ENCODE measurements at places on chromosomes 5 and 9. TPM values are rescaled to one million over a fixed set of nuclear protein-coding genes. Genes with fewer than 3 reads are reported as not detected.

GRCh38 chr9:97802276-97802675 is 50.8 kb upstream of the FOXE1 start:
- DNase-seq: no peak

DNA sequence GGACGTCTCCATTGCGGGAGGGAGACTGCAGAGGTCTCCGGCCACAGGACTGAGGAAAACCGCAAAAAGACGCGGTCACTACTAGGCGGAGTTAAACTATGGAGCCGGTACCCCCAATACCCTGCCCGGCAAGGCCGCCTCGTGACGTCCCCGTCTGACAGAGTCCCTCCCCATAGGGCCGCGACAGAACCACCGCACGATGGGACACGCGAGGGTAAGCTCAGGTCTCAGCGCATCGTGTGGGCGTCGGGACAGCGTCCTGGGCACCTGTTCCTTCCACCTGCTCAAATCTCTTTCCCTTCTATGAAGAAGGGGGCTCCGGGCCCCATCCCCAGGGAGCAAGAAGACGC is 35.2 kb upstream of the GLDC start:
- peak; percentile 84 for DNase-seq

DNA sequence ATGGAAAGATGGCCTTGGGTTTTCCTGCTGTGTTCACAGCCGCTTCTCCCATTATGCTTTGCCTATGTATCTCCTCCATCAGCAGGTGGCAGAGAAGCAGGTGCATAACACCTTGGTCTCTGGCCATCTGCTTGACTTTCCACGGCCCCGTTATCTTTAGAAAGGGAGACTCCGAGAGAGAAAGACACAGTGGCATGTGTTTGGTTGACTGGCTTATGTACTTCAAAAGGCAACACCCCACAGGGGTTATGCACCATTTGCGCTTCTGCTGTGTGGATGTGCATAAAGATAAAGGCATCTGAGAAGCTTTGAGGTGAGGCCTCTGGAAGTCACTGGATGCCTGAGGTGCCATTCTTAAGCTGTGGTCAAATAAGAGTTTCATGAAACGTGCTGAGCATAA is 138.4 kb downstream of the EGFLAM start:
- DNase-seq: no peak

- no peak for DNase-seq
Measured at GRCh38 chr9:94974154-94974879, 247.8 kb downstream of the AOPEP start.

The TBCA gene
- 75.1 TPM for total RNA-seq

DNA sequence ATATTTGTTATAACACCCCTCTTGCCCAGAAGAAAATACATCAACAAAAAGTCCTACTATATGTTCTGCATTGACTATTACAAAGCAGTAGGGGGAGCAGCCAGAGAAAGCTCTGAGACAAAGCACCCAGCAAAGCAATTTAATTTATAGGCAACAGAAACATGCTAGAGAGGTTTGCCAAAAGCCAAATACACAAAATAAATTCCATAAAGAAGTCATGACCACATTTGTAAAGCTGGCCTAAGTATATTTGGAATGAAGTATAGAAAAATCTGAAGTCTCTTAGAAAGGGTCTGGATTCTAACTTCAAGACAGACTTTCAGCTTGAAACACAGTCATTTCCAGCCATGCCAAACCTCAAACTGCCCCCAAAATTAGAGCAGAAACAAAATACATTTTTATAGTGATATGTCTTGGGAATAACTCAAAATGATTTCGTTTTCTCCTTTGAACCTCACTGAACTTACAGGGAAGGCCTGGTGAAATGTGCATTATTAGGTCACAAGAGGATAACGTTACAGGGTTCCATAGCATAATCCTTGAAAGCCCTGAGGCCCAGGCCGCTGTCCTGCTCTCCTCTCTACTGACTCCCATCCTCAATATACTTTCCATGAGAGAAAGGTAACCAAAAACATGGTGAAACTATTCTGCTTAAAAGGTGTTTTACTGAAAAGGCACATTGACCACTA is 451.8 kb downstream of the RAB3C start:
- DNase-seq: no peak

DNA sequence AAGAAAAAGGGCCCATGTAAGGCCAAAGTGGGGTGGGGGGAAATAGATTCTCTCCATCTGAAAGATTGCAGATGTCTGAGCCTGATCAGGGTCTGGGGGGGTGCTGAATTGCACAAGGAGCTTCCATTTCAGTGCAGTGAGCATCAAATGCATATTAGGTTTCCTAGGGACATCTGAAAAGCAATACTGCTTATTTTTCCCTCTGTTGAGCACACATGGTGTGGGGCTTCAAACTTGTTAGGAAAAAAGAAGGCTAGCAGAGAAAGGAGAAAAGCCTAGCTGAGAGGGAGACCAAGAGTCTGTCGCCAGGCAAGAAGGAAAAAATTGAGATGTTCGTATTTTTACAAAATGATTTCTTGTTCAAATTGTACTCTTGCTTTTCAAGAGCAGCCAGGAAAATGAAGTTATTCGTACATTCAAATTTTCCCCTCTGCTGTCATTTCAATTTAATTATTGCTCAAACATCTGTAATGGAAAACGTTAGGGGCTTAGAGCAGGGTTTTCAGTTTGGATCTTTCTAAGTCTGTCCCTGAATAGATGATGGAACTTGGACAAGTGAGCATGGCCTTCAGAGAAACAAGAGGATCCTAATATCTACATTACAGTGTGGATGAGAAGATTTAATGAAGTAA is 191.9 kb upstream of the GAS1 start:
- DNase-seq: no peak

DNA sequence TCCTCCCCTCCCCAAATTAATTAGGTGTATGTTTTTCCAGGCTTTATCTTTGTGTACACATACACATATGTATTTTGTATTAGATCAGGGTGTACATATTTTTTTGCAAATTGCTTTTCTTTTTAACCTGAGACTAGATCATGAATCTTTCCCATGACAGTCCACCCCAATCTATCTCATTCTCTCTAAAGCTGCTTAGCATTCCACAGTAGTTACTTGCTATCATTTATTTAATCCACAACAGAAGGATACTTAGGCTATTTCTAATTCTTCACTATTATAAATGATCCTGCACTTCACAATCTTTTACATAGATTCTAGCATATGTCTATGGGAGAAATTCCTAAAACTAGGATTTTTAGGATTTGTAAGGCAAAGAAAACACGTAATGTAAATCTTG is 43.9 kb downstream of the SH3RF2 start:
- DNase-seq: no peak

The IFNA2 gene
- not detected for total RNA-seq

DNA sequence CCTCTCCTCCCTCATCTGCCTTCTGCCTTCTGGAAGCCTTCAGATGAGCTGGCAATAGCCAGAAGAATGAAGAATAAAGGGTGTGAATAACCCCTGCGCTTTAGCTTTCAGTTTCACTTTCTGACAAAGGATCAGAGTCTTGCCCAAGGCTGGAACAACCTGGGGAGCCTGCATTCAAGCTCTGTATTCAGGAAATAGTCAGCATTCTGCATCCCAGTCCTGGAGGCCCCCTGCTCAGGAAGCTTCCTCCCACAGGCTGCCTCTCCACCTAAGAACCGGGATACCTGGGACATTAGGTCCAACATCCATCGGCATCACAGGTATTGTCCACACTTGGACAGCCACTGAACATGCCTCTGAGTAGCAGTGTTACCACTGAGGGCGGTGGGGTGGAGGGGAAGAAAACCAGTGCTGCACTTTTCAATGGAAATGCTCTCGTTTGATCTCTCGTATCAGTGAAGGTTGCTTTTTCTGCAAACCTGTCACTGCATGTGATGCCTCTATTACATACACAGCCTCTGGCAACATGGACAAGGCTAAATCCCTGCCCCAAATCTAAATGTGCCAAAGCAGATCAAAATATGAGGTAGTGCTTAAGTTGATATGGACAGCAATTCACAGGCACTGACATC is 39.8 kb upstream of the ACO1 start:
- DNase-seq: no peak

The CYLC2 gene
- not detected for total RNA-seq

- DNase-seq: no peak
Measured at GRCh38 chr9:107612136-107612535, 122.6 kb upstream of the KLF4 start.

GRCh38 chr9:82961504-82962125 is 101.3 kb downstream of the RASEF start:
- peak; percentile 64 for DNase-seq

DNA sequence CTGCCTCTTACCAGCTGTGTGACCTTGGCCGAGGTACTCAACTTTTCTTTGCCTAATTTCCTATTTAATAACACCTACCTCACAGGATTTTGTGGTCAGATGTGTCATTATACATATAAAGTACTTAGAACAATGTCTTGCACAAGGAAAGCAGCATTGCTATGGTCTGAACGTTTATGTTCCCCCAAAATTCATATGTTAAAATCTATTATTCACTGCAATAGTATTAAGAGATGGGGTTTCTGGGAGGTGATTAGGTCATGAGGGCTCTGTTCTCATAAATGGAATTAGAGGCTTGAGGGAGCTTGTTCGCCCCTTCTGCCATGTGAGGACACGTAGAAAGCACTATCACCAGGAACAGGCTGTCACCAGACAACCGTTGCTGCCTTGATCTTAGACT is 10.9 kb upstream of the RNF145 start:
- DNase-seq: no peak

DNA sequence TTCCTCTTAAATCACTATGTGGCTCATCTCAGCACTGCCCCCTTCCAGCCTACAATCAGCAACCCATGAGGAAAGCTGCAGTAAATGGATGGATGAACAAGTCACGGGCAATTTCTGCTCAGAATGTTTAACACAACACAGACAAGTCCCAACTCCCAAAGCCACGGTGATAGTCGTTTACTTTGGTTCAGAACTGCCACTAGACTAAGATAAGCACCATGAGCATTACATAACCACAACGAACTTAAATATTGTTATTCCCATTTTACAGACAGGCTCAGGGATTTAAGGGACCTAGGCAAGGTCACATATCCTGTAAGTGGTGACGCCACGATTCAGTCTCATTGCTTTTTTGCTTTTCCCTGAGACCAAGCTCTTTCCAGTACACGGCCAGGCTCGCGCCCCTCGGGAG is 2.0 kb upstream of the SMIM27 start:
- no peak for DNase-seq

DNA sequence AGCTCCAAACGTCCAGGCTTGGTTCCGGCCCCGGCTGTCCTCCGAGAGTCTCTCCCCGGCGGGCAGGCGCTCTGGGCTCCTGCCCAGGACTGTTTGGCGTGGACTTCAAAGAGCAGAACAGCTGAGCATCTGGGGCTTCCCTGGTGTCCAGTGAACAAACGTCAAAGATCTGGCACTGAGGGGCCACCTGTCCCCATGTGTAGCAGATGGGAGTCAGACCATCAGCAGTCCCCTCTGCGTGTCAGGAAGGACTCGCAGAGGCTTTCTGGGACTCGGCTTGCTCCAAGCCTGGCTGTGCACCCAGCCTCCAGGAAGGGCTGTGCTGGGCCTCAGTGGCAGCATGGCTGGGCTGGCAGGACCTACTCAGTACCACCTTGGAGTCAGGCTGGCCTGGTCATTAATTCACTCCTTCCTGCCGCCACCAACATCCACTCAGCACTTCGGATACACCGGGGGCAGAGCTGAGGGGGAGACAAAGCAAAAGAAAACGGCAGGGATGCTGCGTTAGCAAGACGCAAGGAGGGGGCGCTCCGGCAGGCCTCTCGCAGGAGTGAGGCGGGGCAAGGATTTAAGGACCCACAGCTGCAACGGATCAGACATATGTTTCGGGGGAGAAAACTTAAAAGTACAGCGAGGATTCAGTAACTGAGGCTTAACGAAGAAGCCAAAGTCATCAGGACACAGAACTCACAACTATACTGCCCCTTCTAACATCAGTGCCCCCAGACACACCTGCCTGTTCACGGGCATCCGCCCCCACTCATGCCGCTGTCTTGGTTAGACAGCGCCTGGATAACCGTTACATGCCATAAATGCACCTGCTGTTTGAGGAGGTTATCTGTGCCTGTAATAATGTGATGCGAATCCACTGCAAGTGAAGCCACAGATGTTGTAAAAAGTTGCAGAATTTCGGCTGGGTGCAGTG is 164.5 kb upstream of the PHYKPL start:
- no peak for DNase-seq

DNA sequence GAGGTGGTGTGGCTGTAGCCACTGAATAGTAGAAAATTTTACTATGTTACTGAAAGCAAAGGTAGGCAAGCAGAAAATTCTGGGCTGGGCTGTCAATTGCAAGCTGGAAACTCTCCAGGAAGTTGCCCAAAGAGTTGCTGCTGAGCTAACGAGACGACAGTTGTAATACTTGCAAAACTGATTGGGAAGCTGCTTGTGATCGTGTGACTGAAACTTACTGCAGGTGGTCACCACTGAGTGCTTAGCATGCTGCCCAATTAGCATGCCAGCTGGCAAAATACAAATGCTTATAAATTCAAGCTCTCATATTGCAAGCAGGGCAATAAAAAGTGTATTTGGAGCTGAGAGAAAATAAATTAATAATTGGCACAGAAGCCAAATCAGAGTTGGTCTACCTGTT is 758.5 kb upstream of the EDIL3 start:
- no peak for DNase-seq

All from dermis microvascular lymphatic vessel endothelial cell (primary cell).